GM23338 (cell line): ENCODE measurements at places on chromosomes 5 and 9. TPM values are rescaled to one million over a fixed set of nuclear protein-coding genes. Genes with fewer than 3 reads are reported as not detected.

Gene ACTBL2
- polyA plus RNA-seq, result not detected in 2 replicates

Gene FIBCD1
- polyA plus RNA-seq, result 5.6 and 9.0 TPM in 2 replicates

Gene IL31RA
- not detected in 2 replicates for polyA plus RNA-seq

Gene ENHO
- 17.5 and 19.7 TPM in 2 replicates for polyA plus RNA-seq

Gene PTPRD
- polyA plus RNA-seq, result 7.9 and 11.5 TPM in 2 replicates

Gene SV2C
- 0.05 and 0.12 TPM in 2 replicates for polyA plus RNA-seq

Gene KIAA0825
- 1.8 TPM in 2 replicates for polyA plus RNA-seq

Gene RNF183
- 0.24 and 0.42 TPM in 2 replicates for polyA plus RNA-seq

Gene SLC25A46
- 12.5 and 14.1 TPM in 2 replicates for polyA plus RNA-seq

Gene PCDHA9
- polyA plus RNA-seq, result 1.1 and 1.6 TPM in 2 replicates

Gene PTGES
- 2.8 and 3.3 TPM in 2 replicates for polyA plus RNA-seq

Gene C9orf78
- 72.8 and 84.6 TPM in 2 replicates for polyA plus RNA-seq

Gene SLC6A7
- polyA plus RNA-seq, result not detected in 2 replicates

Gene NUTM2G
- polyA plus RNA-seq, result 0.70 and 0.76 TPM in 2 replicates

Gene NDUFS4
- polyA plus RNA-seq, result 131 and 151 TPM in 2 replicates

Gene DAB2
- 6.0 and 6.4 TPM in 2 replicates for polyA plus RNA-seq

Gene CERT1
- polyA plus RNA-seq, result 36.5 and 37.5 TPM in 2 replicates

Gene CYLC2
- polyA plus RNA-seq, result not detected in 2 replicates

Gene GOLM1
- polyA plus RNA-seq, result 50.3 and 58.3 TPM in 2 replicates

Gene EMB
- polyA plus RNA-seq, result 24.6 and 27.5 TPM in 2 replicates

Gene PSMB7
- polyA plus RNA-seq, result 238 and 268 TPM in 2 replicates

Gene HACD4
- polyA plus RNA-seq, result 1.3 and 1.7 TPM in 2 replicates

Gene PCDHA4
- 1.6 and 1.8 TPM in 2 replicates for polyA plus RNA-seq

Gene SVEP1
- polyA plus RNA-seq, result 0.17 and 0.18 TPM in 2 replicates

Gene LECT2
- polyA plus RNA-seq, result 0.43 and 0.45 TPM in 2 replicates

Gene FBN2
- 2.6 and 2.8 TPM in 2 replicates for polyA plus RNA-seq

Gene SPINK6
- 0.53 TPM in 1 of 2 replicates, not detected in the other for polyA plus RNA-seq

Gene NIM1K
- not detected in 2 replicates for polyA plus RNA-seq

Gene CCIN
- polyA plus RNA-seq, result not detected in 2 replicates

Gene GFPT2
- polyA plus RNA-seq, result 74.6 and 82.6 TPM in 2 replicates

Gene EQTN
- 0.21 TPM in 1 of 2 replicates, not detected in the other for polyA plus RNA-seq

Gene SMIM32
- 0.17 and 0.27 TPM in 2 replicates for polyA plus RNA-seq

Gene DOK3
- 2.2 and 2.8 TPM in 2 replicates for polyA plus RNA-seq

Gene OTP
- polyA plus RNA-seq, result not detected in 2 replicates

Gene SPINK4
- polyA plus RNA-seq, result not detected in 2 replicates

Gene ITGA2
- 1.9 and 2.6 TPM in 2 replicates for polyA plus RNA-seq

Gene ARSI
- polyA plus RNA-seq, result 0.99 and 1.6 TPM in 2 replicates

Gene QRFP
- polyA plus RNA-seq, result not detected in 2 replicates

Gene TRAF1
- 0.39 and 0.63 TPM in 2 replicates for polyA plus RNA-seq

Gene TNC
- 0.89 and 1.0 TPM in 2 replicates for polyA plus RNA-seq

Gene NPM1
- 3,739 and 3,980 TPM in 2 replicates for polyA plus RNA-seq
